ENCODE measurements at places on chromosomes 2 and 18. TPM values are rescaled to one million over a fixed set of nuclear protein-coding genes. Genes with fewer than 3 reads are reported as not detected.

DNA sequence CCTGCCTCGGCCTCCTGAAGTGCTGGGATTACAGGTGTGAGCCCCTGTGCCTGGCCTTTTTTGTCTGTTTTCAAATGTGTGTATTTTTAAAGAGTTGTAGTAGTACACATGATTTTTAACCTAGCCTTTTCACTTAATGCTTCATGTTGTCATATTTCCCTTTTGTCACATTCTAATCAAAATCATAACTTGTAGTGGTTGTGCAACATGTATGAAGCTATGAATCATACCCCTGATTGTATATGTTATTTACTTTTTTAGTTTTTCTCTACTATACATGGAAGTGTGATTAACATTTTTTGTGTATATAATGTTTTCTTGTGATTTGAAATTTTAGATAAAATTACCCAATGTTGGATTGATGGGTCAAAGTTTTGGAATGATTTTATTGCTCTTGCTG, 8.5 kb downstream of the GEN1 start:
- no peak overlapping the region for H3K4me3 ChIP-seq
- H3K4me1 ChIP-seq, result peaks cover 11% of the 10 kb centered on the region
- DNase-seq, result no peak
- no peak overlapping the region for H3K27ac ChIP-seq
- no peaks in the 10 kb centered on the region for H3K27me3 ChIP-seq

- no peak overlapping the region for H3K27ac ChIP-seq
- H3K27me3 ChIP-seq, result no peaks in the 10 kb centered on the region
- no peak for DNase-seq
- H3K36me3 ChIP-seq, result no peaks in the 10 kb centered on the region
- no peaks in the 10 kb centered on the region for H3K4me1 ChIP-seq
Measured at GRCh38 chr18:53764086-53764485, 460.4 kb downstream of the MBD2 start.

GRCh38 chr2:237763812-237764211, 34.8 kb upstream of the RBM44 start:
- H3K27ac ChIP-seq, result no peak overlapping the region
- peaks cover 32% of the 10 kb centered on the region for H3K36me3 ChIP-seq
- H3K4me3 ChIP-seq, result no peak overlapping the region
- peaks cover 13% of the 10 kb centered on the region for H3K4me1 ChIP-seq
- no peaks in the 10 kb centered on the region for H3K27me3 ChIP-seq
- DNase-seq, result no peak

DNA sequence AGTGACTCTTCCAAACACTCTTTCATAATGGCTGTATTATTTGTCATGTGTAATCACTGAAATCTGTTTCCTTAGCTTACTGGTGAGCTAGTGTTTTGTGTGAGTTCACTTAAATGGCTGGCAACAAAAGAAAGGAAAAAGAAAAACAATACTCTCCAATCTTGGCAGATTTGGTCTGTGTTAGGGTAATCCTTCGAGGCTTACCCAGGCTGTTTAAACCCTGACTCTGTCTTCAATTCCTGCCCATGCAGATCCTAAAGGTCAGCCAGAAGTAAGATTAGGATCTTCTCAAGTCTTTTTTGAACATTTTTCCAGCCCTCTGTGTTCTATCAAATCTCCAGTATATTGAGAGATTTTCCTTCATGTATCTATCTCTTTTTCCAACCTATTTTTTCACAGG, 85.3 kb downstream of the CCDC178 start:
- H3K27ac ChIP-seq, result no peak overlapping the region
- H3K36me3 ChIP-seq, result no peaks in the 10 kb centered on the region
- no peak for DNase-seq
- no peaks in the 10 kb centered on the region for H3K4me1 ChIP-seq
- H3K27me3 ChIP-seq, result no peaks in the 10 kb centered on the region

DNA sequence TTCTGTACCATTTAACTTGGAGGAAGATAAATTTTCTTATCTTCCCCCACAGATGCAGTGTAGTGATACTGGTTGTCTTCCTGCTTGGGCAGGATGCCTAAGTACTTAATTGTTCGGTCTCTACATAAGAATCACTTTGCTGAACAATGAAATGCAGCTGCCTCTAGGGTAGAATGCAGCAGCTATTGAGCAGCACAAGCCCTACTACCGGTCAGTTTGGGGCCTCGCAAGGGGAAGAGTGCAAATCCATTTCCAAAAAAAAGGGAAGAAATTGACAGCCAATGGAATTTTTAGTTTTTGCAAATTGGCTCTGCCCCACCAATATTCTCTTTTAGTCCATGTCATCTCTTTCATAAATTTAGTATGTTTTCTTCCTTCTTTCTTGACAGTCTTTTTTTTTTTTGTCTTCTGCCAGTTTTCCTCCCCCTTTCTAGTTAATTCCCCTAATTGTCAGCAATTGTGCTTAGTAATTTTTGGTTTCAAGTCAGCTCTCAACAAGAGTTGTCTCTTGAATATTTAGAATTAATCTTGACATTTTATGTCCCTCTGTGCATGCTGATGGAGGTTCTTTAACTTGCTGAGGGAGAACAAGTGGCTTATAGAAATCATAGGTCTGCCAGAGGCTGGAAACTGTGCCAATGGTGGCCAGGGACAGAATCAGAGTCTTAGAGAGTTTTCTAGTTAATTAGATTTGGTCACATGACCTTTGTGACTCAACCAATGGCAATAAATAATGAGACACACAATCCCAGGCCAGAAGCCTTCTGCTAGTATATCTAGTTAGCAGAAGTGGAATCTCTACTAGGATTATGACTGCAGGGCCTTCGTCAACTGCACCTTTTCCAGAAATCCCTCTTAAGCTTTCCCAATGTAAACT, 270.0 kb downstream of the CTNNA2 start:
- no peaks in the 10 kb centered on the region for H3K36me3 ChIP-seq
- no peak overlapping the region for H3K27ac ChIP-seq
- no peaks in the 10 kb centered on the region for H3K4me1 ChIP-seq
- H3K27me3 ChIP-seq, result peaks cover 23% of the 10 kb centered on the region
- no peak for DNase-seq

- peaks cover 9% of the 10 kb centered on the region for H3K4me1 ChIP-seq
- peaks cover 3% of the 10 kb centered on the region for H3K36me3 ChIP-seq
- no peak for DNase-seq
- H3K27ac ChIP-seq, result no peak overlapping the region
Measured at GRCh38 chr2:220533485-220533884, 906.1 kb downstream of the SLC4A3 start.

DNA sequence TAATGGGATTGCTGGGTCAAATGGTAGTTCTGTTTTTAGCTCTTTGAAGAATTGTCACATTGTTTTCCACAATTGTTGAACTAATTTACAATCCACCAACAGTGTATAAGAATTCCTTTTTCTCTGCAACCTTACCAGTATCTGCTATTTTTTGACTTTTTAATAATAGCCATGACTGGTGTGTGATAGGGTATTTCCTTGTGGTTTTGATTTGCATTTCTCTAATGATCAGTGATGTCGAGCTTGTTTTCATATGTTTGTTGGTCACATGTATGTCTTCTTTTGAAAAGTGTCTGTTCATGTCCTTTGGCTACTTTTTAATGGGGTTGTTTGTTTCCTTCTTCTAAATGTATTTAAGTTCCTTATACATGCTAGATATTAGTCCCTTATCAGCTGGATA, 322.3 kb downstream of the CDH2 start:
- no peak overlapping the region for H3K27ac ChIP-seq
- H3K27me3 ChIP-seq, result no peaks in the 10 kb centered on the region
- no peaks in the 10 kb centered on the region for H3K4me1 ChIP-seq
- H3K36me3 ChIP-seq, result no peaks in the 10 kb centered on the region
- no peak for DNase-seq

DNA sequence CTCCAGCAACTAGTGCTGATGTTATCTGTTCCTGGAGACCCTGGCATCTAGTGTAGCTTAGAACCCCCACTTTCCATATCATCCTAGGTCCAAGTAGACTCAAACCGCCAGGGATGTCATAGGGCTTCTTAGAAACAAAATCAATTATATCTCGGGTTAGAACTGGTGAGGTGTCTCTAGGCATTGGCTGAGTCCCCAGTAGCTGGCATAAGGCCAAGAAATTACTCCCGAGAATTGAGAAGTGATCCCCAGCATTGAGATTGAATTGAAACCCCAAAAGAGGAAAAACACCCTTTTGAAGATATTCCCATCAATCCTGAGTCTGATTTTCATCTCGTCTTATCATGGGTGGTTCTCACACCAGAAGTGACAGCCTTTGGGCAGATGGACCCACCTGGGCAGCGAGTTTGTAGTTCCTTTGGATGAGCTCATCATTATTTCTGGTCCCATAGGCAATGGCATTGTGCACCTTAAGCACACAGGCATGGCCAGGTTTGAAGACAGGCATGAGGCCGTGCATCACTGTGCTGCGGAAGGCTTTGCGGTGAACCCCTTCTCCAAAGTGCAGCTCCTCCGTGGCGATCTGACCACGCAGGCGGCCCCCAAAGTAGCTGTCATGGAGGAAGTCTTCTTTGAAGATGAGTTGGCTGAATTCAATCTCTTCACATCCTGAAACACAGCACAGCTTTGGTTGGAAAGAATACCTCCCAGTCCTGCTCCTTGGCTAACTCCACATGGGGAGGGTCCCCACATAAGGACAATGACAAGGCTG, 112.2 kb downstream of the ALPK2 start:
- DNase-seq, result no peak
- peaks cover 15% of the 10 kb centered on the region for H3K36me3 ChIP-seq
- no peak overlapping the region for H3K4me3 ChIP-seq

DNA sequence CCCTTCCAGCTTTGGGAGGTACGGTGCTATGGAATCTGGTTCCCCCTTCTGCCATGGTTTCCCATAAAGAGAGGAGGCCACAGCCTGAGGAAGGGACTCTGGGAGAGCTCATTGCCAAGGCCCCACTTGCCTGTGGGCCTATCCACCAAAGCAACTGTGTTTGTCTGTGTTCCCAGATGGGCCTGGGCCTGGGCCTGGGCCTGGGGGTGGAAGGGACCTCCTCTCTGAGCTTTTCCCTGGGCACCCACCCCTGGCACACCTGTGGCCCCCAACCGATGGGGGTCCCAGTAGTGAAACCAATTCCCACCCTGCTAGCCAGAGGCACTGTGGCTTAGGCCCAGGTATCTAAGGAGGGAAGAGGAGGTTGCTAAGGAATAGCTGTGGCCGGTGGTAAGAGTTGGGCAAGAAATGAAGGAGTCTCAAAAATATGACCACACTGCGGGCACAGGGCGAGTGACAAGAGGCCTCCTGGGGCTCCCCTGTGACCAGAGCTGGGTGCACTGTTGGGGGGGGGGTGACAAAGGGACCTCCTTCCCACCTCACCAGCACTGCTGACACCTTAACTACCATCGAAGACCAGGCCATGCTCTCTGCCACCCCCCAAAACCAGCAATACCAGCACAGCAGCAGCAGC, 4.9 kb upstream of the DUSP2 start:
- no peak overlapping the region for H3K4me3 ChIP-seq
- peaks cover 2% of the 10 kb centered on the region for H3K27me3 ChIP-seq
- peaks cover 5% of the 10 kb centered on the region for H3K4me1 ChIP-seq
- DNase-seq, result peak; percentile 53

DNA sequence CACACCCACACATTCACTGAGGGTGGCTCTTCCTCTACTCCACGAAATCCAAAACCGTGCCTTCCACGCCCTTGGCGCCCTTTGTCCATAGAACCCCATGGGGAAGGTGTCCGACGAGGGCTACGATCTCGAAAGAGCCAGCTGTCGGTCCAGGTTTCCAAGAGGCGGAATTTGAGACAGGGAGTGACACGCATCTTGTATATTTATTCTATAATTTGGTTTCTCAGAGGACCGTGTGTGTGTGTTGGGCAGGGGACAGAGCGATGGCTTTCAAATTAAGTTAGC, 726 bp downstream of the C2orf69 start:
- H3K4me3 ChIP-seq, result peak overlapping the region; percentile 93
- DNase-seq, result no peak
- H3K4me1 ChIP-seq, result peaks cover 36% of the 10 kb centered on the region

GRCh38 chr2:127929449-127929848, 43.7 kb upstream of the AMMECR1L start:
- no peaks in the 10 kb centered on the region for H3K4me1 ChIP-seq
- H3K4me3 ChIP-seq, result no peak overlapping the region
- no peaks in the 10 kb centered on the region for H3K27me3 ChIP-seq
- DNase-seq, result no peak
- H3K36me3 ChIP-seq, result no peaks in the 10 kb centered on the region

Gene IL1R2
- total RNA-seq, result not detected

DNA sequence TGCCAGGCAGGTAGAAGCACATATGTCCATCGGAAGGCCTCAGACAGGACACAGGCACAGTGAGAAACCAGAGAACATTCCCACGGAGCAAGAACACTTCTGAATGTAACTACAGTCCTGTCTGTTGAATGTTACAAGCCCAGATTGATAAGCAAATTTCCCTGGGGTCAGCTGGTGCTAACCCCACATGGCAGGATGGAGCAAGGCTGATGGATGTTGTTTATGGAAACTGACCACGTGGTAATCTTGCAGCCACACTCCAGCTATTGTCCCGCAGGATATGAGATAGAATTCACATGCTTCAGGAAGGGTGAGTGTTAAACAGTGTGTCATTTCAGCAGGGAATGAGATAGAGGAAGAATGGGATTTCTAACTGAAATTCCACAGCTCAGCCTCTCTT, 138.8 kb upstream of the COPS8 start:
- no peak overlapping the region for H3K27ac ChIP-seq
- no peak overlapping the region for H3K4me3 ChIP-seq
- H3K36me3 ChIP-seq, result peaks cover 2% of the 10 kb centered on the region

All from chondrocyte (in vitro differentiated cells).